Hematopoietic multipotent progenitor cell treated with erythropoietin and hydrocortisone succinate and interleukin-3 and kit ligand, for 17 days (in vitro differentiated cells): ENCODE measurements at places on chromosomes 13 and 19.

GRCh38 chr19:37333457-37333856, 37.4 kb upstream of the ZNF527 start:
- DNase-seq: no peak

DNA sequence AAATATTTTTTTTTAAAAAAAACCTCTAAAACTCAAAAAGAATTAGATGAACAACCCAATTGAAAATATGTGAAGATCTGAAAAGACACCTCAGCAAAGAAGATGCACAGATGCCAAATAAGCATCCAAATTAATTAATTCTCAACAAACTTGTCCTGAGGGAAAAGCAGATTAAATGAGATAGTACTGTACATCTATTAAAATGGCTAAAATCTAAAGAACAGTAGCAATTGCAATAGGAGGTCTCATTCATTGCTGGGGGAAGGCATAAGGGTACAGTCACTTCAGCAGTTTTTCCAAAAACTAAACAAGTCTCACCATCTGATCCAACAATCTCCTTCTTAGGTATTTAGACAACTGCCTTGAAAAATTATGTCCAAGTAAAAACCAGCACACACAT, 22.0 kb downstream of the PLPP2 start:
- no peak for DNase-seq

DNA sequence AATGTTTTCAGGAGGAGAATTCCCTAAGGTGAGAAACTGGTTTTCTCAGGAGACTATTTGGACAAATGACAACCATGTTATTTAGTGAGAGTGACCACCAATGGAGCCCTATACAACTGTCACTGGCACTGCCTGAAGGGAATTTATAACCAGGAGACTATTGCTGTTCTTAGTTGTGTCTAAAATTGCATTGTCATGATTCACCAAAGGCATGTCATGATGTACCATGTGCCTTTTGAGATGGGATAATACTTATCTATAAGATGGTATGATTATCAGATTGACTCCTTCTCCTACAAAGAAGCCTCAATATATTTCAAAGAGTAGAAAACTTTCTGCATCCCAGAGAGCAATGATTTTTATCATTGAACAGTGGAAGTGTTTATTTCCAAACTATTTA, 739.4 kb upstream of the GPC6 start:
- no peak for DNase-seq

DNA sequence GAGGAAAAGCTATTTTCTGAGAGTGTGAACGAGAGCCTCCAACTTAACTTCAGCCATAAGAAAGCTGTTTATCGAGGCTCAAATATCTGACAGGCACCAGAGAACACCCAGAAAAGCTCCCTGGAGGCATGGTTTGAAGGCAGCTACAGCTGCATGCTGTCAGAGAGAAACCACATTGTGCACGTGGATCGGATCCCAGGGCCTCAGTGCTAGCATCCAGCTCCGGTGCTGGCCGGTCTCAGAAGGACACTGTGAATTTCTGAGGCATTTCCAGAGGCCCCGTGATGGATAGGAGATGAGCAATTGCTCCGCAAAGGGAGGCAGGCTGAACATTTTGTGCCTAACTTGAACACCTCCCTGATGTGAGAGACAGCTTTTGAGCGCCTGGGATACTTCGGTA, 315.7 kb downstream of the FGF9 start:
- DNase-seq: no peak

DNA sequence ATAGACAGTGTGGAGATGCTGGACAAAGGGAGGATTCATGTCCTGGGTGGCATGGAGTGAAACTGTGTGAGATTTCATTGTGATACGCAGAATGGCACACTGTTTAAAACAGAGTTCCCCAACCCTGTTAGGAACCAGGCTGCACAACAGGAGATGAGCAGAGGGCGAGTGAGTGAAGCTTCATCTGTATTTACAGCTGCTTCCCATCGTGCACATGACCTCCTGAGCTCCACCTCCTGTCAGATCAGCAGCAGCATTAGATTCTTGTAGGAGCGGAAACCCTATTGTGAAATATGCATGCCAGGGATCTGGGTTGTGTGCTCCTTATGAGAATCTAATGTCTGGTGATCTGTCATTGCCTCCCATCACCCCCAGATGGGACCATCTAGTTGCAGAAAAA, 72.5 kb downstream of the RAP2A start:
- no peak for DNase-seq
